ENCODE measurements at places on chromosomes 5 and 9.

DNA sequence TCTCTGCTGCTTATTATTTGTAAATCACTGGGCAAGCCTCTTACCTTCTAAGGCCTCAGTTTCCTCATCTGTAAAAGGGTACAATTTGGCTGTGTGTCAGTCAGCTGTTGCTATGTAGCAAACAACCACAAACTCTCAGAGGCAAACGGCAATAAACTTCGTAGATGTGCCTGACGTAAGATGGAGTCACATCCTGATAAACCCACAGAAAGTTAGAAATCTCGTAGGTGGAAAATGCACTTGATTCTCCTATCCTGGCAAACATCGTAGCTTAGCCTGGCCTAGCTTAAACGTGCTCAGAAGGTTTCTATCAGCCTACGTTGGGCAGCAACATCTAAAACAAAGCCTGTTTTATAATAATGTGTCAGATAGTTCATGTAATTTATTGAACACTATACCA lies 35.0 kb upstream of the UNC5A start:
- DNase-seq = no peak

DNA sequence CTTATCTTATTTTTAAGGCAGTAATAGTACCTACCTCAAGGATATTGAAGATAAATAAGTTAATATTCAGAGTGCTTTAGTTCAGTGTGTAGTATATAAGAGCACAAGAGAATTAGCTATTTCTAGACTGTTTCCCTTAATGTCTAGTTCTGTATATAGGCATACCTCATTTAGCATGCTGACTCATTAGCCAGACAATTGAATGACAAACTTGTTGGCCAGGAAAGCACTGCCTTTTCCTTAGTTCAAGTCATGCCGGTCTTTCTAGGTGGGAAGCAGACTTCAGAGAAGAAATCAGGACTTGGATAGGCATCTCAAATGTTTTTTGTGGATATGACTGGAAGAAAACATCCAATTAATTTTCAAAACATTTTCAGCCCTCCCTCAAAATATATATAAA lies 3.2 kb upstream of the FBXO4 start:
- DNase-seq = no peak

DNA sequence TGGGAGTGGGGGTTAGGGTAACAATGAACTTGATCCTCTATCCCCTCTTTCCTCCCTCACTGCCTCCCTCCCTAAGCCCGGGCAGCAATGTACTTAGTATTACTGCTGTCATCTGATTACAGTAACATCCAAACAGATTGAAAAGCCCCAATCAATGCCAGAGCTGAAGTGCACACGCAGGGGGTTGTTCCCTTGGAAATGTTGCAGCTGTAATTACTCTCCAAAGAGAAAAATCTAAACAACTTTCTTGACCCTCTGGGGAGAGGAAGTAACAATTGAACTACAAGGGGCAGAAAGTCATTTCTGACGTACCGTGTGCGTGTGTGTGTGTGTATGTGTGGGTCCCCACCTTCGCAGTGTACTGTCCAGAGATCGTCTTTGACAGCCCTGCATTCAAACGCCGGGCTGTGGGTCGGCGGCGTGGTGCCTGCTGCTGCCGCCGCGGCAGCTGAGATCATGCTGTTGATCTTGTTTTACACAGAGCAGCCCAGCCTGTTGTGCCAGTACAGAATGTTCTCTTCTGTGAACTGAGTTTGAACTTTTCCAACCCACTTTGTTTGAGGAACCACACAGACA lies 66.0 kb upstream of the KLF9 start:
- DNase-seq = no peak

DNA sequence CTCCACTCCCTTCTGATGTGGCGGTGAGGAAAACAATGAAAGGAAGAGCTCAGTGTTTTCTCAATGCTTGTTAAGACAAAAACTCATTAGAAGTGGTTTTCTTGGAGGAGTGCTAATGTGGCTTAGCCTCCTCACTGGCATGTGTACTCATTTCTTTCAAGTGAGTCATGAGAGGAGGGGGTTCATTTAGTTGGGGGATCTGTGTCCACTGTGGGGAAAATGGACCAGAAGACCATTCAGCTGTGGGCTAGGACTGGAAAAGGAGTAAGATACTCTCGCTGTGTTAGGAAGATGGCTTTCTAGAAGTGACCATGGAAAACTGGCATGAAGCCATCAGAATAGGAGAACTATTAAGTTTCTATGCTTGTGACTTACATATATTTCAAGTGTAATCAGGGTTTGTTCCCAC lies 23.5 kb downstream of the KLF9 start:
- no peak for DNase-seq

DNA sequence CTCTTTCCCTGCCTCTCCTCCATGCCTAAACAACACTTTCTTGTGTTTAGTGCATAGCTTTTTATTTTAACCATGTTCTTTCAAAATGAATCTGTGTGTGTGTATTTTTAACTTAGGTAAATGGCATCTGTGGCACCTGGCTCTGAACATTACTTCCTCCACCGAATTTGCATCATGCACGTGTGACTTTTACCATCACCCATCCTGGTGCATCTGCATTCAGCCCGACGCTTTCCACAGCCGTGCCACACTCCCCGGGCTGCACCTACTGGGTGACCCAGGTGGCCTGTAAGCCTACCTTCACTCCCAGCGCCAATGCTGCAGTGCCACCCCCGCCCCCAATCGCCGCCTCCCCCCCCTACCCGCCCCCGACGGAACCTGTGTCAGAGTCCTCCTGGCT lies 12.7 kb upstream of the FCN1 start:
- DNase-seq = no peak

DNA sequence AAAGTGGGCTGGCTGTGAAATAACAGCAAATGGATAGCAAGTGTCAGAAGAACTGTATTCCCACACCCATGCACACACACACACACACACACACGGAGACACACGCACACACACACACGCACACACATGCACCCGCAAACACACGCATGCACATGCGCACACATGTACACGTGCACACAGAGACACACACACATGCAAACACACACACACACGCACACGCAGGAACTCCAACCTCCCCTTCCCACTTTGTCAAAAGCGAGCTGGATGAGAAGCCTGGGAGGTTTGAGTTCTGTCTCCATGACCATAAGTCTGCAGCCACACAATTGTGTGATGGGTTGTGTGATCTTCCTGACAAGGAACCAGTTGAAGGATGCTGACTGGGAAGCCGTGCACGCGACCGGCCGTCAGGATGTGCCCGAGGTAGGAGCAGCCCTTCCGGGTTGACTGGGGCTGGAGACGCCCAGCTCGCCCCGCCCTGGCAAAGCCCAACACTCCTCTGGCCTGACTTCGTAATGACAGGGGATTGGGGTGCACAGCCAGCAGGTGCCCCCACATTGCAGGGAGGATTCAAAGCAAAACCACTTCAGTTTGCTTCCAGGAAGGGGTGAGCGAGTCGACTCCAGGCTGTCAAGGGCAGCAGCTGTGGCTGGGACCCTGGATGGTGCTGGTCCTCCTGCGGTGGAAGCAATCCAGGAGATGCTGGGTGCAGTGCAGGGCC lies 29.3 kb upstream of the NKD2 start:
- no peak for DNase-seq

DNA sequence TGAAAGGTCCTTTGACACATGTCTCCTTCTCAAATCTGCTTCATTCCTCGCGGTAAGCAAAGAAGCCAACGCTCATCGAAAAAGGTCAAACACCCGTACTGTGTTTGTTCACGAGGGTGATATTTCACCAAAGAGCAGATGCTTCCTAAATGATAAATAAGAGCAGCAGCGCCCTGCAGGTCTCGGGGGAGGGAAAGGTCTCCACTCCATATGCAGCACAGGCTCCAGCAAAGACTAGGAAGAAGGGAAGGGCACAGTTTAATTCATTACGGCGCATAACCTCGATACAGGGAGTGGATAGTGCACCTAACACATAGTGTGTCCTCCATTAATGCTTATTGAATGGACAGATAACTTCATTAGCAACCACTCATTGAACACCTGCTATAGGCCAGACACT lies 593.3 kb downstream of the CDK5RAP2 start:
- no peak for DNase-seq

GRCh38 chr5:2996248-2996647 lies 244.8 kb upstream of the IRX2 start:
- DNase-seq = no peak
